ENCODE measurements at places on chromosomes 11 and 22. TPM values are rescaled to one million over a fixed set of nuclear protein-coding genes. Genes with fewer than 3 reads are reported as not detected.

GRCh38 chr11:71442880-71443279 is 5.3 kb downstream of the DHCR7 start:
- peaks cover 6% of the 10 kb centered on the region for H3K36me3 ChIP-seq
- no peak for DNase-seq
- H3K4me3 ChIP-seq: no peak overlapping the region
- H3K4me1 ChIP-seq: peaks cover 11% of the 10 kb centered on the region
- no peaks in the 10 kb centered on the region for H3K27me3 ChIP-seq
- no peak overlapping the region for H3K27ac ChIP-seq

DNA sequence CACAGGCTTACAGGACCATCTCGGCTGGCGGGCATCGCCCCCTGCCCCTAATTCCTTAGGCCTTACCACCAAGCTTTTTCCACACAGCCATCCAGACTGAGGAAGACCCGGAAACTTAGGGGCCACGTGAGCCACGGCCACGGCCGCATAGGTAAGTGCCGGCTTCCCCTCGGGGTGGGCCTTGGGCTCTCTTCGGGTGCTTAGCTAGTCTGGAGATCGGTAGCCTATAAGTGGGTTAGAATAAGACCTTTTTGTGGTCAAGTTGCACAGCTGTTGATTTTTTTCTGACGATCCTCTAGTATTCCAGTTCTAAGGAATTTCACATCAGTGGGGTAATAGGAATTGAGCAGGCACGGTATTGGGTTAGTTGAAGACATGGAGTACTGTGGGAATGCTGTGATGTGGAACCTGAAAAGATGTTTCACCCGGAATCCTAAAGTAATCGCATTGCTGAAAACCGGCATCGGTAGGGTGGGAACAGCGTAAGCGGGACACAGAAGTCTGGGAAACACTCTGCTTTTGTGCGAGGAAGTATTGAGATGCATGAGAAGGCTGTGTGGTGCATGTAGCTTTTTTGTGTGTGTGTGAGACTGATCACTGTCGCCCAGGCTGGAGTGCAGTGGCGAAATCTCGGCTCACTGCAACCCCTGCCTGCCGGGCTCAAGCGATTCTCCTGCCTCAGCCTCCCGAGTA is 669 bp downstream of the RPL27A start:
- peak; percentile 45 for DNase-seq
- H3K27ac ChIP-seq: peak overlapping the region; percentile 66

Gene PVALB
- not detected for total RNA-seq

GRCh38 chr11:8025816-8026215 is 38.7 kb downstream of the EIF3F start:
- no peaks in the 10 kb centered on the region for H3K4me1 ChIP-seq
- H3K27ac ChIP-seq: no peak overlapping the region
- peaks cover 43% of the 10 kb centered on the region for H3K27me3 ChIP-seq
- no peaks in the 10 kb centered on the region for H3K36me3 ChIP-seq
- no peak overlapping the region for H3K4me3 ChIP-seq

DNA sequence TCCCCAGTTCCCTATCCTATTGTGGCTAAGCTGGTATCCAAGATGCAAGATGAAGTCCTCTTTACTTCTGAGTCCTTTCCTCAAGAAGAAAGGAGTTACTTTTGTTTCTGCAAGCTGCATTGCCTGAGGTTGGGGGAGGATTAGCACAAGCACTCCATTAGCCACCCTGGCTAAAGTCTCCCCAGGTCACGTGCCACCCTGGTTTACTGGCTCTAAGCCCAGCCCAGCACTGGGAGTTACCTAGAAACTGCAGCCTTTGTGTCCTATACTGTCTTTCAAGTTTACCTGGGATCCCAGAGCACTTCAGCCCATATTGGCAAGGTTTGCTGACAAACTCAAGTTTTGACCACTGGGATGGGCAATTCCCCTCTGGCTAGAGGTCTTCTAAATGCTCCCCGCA is 78.4 kb upstream of the DBX1 start:
- no peak for DNase-seq
- no peak overlapping the region for H3K27ac ChIP-seq
- no peaks in the 10 kb centered on the region for H3K27me3 ChIP-seq
- no peak overlapping the region for H3K4me3 ChIP-seq
- peaks cover 20% of the 10 kb centered on the region for H3K36me3 ChIP-seq

GRCh38 chr22:48057116-48057835 is 1294.8 kb downstream of the TBC1D22A start:
- H3K36me3 ChIP-seq: no peaks in the 10 kb centered on the region
- no peaks in the 10 kb centered on the region for H3K27me3 ChIP-seq
- no peak overlapping the region for H3K4me3 ChIP-seq
- no peaks in the 10 kb centered on the region for H3K4me1 ChIP-seq
- no peak for DNase-seq
- H3K27ac ChIP-seq: no peak overlapping the region

Gene SRRD
- 28.0 TPM for total RNA-seq

Gene OR2AG1
- not detected for total RNA-seq

Gene CALCA
- not detected for total RNA-seq

GRCh38 chr11:75797116-75797515 is 17.9 kb upstream of the UVRAG start:
- no peaks in the 10 kb centered on the region for H3K36me3 ChIP-seq
- H3K4me3 ChIP-seq: no peak overlapping the region
- no peaks in the 10 kb centered on the region for H3K4me1 ChIP-seq
- no peak for DNase-seq
- no peaks in the 10 kb centered on the region for H3K27me3 ChIP-seq

- no peaks in the 10 kb centered on the region for H3K27me3 ChIP-seq
- no peaks in the 10 kb centered on the region for H3K36me3 ChIP-seq
- H3K4me3 ChIP-seq: no peak overlapping the region
- no peak overlapping the region for H3K27ac ChIP-seq
- peaks cover 14% of the 10 kb centered on the region for H3K4me1 ChIP-seq
- DNase-seq: no peak
Observed at GRCh38 chr11:13094930-13095687, 86.0 kb downstream of the RASSF10 start.

DNA sequence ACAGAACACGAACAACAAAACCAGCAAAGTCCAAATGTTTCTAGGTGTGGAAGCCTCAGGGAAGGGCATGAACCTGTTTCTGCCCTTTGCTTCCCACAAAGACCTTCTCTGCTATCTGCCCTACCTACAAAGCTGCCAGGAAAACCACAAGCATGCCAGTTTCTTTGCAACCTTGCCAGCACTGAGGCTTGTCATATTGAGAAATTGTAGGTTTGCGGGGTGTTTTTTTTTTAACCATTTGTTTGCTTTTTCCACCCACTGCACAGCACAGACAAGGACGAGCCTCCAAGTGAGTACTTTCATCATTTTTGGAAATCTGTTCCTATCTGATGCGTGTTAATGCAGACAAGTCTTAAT is 12.8 kb downstream of the PARVG start:
- H3K4me1 ChIP-seq: peaks cover 19% of the 10 kb centered on the region
- DNase-seq: no peak
- no peaks in the 10 kb centered on the region for H3K36me3 ChIP-seq
- no peak overlapping the region for H3K27ac ChIP-seq
- H3K27me3 ChIP-seq: no peaks in the 10 kb centered on the region

Gene MMP12
- not detected for total RNA-seq

Gene APOL1
- total RNA-seq: not detected

- H3K4me1 ChIP-seq: peaks cover 6% of the 10 kb centered on the region
- H3K27ac ChIP-seq: no peak overlapping the region
- H3K27me3 ChIP-seq: no peaks in the 10 kb centered on the region
- H3K4me3 ChIP-seq: no peak overlapping the region
Observed at GRCh38 chr22:30305906-30306626, 16.8 kb upstream of the CASTOR1 start.

- H3K4me1 ChIP-seq: peaks cover 22% of the 10 kb centered on the region
- no peaks in the 10 kb centered on the region for H3K36me3 ChIP-seq
- no peak overlapping the region for H3K4me3 ChIP-seq
- H3K27ac ChIP-seq: no peak overlapping the region
- DNase-seq: no peak
Observed at GRCh38 chr11:64353715-64354506, 5.1 kb upstream of the RPS6KA4 start.

Gene NEFH
- total RNA-seq: 0.31 TPM

Gene CHRNA10
- total RNA-seq: 0.21 TPM

- H3K36me3 ChIP-seq: no peaks in the 10 kb centered on the region
- no peak overlapping the region for H3K4me3 ChIP-seq
- DNase-seq: no peak
- H3K27me3 ChIP-seq: no peaks in the 10 kb centered on the region
- H3K27ac ChIP-seq: no peak overlapping the region
- peaks cover 42% of the 10 kb centered on the region for H3K4me1 ChIP-seq
Observed at GRCh38 chr11:118214210-118214914, 10.4 kb downstream of the JAML start.

Gene C1QTNF4
- 0.39 TPM for total RNA-seq

Gene OTOG
- total RNA-seq: 0.34 TPM

Gene OLFML1
- not detected for total RNA-seq

Gene STK33
- 56.5 TPM for total RNA-seq

GRCh38 chr11:75743711-75744563 is 24.6 kb upstream of the DGAT2 start:
- H3K4me1 ChIP-seq: no peaks in the 10 kb centered on the region
- DNase-seq: no peak
- no peak overlapping the region for H3K27ac ChIP-seq
- H3K27me3 ChIP-seq: peaks cover 2% of the 10 kb centered on the region
- no peak overlapping the region for H3K4me3 ChIP-seq

Gene LSP1
- total RNA-seq: not detected

DNA sequence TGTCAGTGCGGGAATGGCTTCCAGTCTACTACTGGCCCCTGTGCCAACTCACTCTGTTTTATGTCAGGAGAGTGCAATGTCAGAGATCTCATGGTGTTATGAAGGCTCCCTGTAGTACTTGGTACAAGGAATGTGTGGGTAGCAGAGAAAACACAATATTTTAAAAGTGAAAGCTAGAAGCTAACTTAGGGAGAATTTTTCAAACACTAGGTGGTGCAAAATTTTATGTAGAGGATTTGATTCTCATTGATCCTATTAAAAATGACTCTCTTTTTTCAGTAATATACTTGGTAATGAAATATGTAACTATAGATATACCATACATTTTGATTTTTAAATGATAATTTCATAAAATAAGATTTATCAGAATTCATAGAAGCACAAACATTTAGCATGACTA is 134.7 kb downstream of the JRKL start:
- H3K4me1 ChIP-seq: no peaks in the 10 kb centered on the region
- no peak overlapping the region for H3K27ac ChIP-seq
- H3K36me3 ChIP-seq: no peaks in the 10 kb centered on the region

DNA sequence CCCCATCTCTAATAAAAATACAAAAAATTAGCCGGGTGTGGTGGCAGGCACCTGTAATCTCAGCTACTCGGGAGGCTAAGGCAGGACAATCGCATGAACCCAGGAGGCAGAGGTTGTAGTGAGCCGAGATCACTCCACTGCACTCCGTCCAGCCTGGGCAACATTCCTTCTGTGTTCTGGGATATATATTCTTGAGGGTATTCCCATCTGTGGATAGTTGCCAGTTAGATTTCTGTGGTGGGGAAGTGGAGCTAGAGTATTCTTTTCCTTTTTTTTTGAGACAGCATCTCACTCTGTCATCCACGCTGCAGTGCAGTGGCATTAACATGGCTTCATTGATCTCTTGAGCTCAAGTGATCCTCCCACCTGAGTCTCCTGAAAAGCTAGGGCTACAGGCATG is 9.1 kb upstream of the ZNF74 start:
- H3K36me3 ChIP-seq: no peaks in the 10 kb centered on the region
- H3K4me1 ChIP-seq: no peaks in the 10 kb centered on the region
- H3K4me3 ChIP-seq: no peak overlapping the region
- no peak for DNase-seq

- no peak overlapping the region for H3K4me3 ChIP-seq
- no peaks in the 10 kb centered on the region for H3K27me3 ChIP-seq
- H3K4me1 ChIP-seq: no peaks in the 10 kb centered on the region
- DNase-seq: no peak
- H3K27ac ChIP-seq: no peak overlapping the region
Observed at GRCh38 chr22:44479662-44480061, 18.4 kb downstream of the RTL6 start.

DNA sequence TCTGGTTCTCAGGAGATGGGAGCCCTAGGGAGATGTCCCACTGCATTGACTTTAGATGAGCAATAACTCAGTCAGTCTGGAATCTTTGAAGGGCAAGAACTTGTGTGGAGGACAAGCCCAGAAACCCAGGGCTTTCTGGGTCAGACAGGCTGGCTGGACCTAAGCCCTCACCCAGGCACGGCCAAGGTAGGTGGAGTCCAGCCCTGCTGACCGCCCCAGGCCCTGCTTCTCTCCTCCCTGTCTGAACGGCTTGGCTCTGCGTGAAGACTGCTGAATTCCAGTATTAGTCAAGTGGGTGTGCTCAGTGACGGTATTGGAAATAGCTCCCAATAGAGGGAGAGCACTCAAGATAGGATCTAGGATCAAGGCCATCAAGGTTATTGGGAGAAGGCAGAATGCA is 6.1 kb downstream of the CXCR5 start:
- DNase-seq: no peak
- no peak overlapping the region for H3K4me3 ChIP-seq
- H3K27me3 ChIP-seq: no peaks in the 10 kb centered on the region
- H3K27ac ChIP-seq: no peak overlapping the region

DNA sequence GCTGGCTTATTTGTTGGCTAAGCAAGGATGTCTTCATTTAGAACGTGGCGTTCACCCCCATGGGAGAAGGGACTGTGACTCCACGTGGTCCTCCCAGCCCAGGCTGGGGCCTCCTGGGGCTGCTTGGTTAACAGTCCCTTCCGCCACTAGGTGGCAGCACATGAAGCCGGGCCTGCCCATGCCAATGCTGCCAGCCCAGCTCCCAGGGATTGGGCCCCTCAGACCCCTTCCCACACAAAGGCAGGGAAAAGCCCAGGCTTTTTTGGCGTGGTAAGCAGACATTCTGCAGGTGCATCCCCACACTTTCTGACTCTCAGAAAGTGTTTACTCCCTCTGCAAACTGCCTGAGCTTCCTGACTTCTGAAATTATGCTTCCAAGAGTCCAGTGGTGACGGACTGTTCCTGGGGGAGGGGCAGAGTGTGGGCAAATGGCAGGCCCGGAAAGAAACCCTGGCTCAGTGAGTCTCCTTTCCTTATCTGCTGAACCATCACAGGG is 3.1 kb downstream of the CBX6 start:
- H3K4me1 ChIP-seq: peaks cover 24% of the 10 kb centered on the region
- no peak overlapping the region for H3K27ac ChIP-seq
- peak; percentile 91 for DNase-seq
- no peaks in the 10 kb centered on the region for H3K36me3 ChIP-seq
- H3K4me3 ChIP-seq: no peak overlapping the region
